ENCODE measurements at places on chromosomes 6 and 20.

GRCh38 chr6:3009930-3010329 lies 10.2 kb downstream of the NQO2 start:
- no peak for DNase-seq

DNA sequence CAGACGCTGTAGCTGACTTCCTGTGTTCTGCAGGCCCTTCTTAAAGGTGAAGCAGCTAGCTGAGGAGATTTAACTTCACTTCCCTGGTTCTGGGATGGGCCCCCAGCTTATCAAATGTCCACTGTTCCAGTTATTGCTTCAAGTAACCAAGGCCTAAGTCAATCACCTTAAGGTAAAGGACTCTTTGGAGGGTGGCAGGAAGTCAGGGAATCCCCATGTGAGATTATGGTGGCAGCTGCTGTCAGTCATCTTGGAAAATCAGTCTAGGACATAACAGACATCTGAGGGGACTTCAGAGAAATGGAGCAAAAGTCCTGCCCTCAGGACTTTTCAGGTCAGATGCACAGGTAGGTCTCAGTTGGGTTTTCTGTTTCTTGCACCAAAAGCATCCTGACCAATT lies 3.8 kb downstream of the ELOVL5 start:
- no peak for DNase-seq

- DNase-seq: no peak
These were observed 108.4 kb downstream of the HUS1B start for GRCh38 chr6:548517-548916.

- DNase-seq: no peak
These were observed 160.3 kb downstream of the EDN1 start for GRCh38 chr6:12450467-12450866.

DNA sequence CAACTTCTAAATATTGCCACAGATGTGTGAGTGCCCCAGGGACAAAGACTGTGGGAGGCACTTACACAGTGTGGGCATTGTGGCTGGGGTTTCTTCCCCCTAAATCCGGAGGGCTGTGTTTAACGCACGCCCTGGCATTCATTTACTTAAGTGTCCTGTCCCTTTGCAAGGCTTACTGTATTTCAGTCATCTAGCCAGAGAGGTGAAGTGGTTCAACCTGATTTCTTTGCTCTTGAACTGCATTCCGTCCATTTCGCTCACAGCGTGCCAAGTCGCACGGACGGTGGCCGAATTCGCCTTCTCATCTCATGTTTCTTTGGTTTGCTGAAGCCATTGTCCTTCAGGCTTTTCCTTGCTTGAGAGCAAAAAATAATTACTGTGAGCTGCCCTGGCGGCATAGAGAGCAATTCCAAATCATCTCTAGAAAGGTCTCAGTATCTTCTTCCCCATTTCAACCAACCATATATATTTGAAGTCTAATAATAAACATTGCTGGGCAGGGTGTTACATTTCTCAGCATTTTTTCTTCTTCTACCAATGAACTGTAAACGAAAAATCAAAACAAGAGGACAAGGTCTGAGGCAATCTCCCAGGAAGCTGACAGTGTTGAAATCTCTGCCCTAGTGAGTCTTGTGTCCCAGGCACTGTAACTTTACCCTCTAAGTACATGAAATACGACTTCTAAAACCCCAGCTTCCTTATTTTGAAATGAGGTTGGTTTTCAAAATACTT lies 16.9 kb downstream of the SYTL3 start:
- no peak for DNase-seq

DNA sequence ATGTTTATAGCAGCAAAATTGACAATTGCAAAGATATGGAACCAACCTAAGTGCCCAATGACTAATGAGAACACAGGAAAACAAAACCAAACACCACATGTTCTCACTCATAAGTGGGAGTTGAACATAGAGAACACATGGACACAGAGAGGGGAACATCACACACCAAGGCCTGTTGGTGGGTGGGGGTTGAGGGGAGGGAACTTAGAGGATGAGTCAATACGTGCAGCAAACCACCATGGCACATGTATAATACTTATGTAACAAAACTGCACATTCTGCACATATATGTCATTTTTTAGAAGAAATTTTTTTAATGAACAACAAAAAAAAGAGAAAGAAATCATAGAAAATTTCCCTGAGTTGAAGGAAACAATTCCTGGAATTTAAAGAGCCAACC lies 3.9 kb downstream of the EPM2A start:
- DNase-seq: no peak
